ENCODE measurements at places on chromosomes 13 and 19.
A peak's percentile ranks its signal among the peaks of the same experiment; 100 is the strongest.

DNA sequence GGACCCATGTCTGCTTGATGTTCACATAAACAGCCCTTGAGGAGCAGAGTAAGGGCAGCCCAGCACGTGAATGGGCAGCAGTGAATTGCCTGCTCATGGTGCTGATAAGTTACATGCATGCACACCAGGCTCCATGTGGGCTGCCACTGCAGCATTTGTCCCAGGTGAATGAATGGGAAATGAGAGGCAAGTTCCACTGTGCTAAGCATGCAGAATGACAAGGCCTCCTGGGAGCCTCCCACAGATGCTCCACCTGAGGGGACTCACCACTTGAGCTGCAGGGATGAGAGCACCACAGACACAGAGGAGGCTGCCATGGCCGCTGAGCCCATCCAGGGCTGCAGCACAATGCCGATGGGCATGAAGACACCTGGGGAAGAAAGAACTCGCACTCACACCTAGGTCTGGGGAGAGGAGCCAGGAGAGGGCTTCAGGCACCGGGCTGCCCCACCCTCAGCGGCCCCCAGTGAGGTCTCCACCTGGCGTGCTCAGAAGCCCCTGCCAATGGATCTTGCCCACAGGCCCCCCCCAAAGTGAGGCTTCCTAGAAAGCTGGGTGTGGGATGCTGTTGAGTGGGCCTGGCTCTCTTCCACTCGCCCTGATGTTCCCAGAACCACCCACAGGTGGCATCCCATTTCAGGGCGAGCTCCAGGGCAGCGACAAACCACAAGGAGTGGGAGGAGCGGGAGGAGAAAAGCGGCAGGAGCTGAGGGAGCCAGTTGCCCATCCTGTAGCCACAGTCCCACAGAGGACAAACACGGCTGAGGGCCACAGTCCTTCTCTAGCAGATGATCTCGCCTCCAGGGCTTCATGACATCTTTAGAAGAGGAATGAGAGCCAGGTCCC, 73.8 kb downstream of the CCDC70 start:
- no peak for DNase-seq

DNA sequence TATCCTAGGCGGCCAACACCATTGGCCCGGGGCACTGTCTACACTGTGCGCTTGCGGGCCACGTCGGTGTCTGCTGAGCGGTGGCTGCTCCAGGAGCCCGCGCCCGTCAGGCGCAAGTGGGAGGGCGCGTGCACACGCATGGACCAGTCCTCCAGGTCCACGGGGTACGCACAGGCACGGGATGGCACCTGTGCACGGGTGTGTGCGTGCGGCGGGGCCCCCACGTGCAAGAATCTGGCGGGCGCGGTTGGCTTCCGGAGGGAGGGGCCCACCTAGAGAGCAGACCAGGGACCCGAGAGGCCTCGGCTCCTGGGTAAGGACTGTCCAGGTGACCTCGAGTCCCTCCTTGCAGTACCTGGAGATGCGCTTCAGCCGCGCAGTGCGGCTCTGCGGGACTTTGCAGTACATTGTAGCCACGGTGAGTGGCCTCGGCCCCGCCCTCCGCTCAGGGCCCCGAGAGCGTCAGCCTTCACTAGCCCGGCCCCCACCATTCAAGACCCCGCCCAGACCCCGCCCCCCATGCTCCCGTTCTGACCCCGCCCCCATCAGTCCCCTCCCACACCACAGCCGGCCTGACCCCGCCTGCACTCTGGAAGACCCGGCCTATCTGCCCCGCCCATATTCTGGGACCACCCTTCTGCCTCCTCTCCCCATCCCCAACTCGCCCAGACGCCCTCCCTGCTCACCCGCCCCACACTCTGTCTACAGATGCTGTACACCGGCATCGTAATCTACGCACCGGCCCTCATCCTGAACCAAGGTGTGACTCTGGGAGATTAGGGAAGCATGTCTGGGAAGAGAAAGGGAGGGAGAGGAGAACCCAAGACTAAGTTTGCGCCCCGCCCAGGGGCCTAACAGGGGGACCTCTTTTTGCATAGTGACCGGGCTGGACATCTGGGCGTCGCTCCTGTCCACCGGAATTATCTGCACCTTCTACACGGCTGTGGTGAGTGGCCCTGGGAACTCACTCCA, 2.3 kb downstream of the SLC5A5 start:
- peak; percentile 75 for DNase-seq

- DNase-seq, result no peak
These were observed 320.2 kb upstream of the ARGLU1 start for GRCh38 chr13:106888148-106888547.

- DNase-seq, result no peak
These were observed 341.1 kb downstream of the ENOX1 start for GRCh38 chr13:43445668-43446067.

DNA sequence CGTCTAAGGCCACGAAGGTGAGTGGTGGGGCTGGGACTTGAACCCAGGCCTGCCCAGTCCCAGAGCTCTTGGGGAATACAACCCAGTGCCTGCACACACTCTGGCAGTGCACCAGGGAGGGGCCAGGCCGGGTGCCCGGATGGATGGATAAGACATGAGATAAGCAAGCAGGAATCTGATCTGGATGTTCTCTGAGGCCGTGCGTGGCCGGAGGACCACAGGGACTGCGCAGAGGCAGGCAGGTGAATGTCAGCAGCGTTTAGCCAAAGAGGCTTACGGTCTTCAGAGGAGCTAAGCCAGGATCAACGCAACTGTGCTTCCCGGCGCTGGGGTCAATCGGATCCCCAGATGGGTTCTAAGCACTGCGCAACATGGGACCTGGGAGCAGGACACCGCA, 1.5 kb downstream of the ZNF787 start:
- no peak for DNase-seq

GRCh38 chr19:33394723-33395560, 21.4 kb downstream of the CEBPG start:
- DNase-seq, result no peak

Measured in activated CD4-positive, alpha-beta memory T cell treated with anti-CD3 and anti-CD28 coated beads, Interleukin-2, amount 10 ng/mL, durations not matched to agents 7 days and 5 days (primary cell).